ENCODE measurements at places on chromosomes 7 and 10.

DNA sequence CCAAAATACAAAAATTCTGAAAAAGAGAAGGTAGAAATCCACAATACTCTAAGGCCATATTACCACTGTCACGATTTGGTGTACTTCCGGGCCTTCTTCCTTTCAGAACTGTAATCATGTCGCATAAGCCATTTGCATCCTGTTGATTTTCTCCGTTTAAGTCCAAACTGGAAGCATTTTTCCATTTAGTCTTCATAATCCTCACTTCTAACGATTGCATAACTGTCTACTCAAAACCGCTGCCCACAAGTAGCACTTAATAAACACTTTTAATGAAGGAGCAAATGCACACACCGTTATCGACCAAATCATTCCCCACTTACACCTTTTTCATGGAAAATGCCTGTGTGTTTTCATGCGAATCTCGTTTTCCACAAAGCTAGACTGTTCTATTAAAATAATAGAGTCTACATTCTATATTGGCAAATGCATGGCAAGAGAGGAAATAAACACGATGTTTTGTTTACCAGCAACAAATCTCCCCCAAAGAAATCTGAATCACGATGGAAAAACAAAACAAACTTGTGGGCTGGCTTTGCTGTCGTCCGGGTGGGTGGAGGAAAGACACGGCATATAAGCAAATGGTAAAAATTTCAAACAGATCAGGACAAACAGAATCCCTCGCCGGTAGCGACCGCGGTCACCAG, 1.0 kb downstream of the ATE1 start:
- no peak for DNase-seq

GRCh38 chr7:64626083-64626469, 39.9 kb upstream of the ZNF107 start:
- no peak for DNase-seq

GRCh38 chr10:13792006-13792405, 205.2 kb downstream of the PRPF18 start:
- DNase-seq = no peak

- DNase-seq = no peak
Measured at GRCh38 chr7:67525588-67525987, 529.0 kb downstream of the TYW1 start.

GRCh38 chr7:81013083-81013817, 94.4 kb upstream of the SEMA3C start:
- DNase-seq = peak; percentile 19

GRCh38 chr7:148174376-148174775, 416.2 kb upstream of the C7orf33 start:
- no peak for DNase-seq
